ENCODE measurements at places on chromosomes 7 and 10. TPM values are rescaled to one million over a fixed set of nuclear protein-coding genes. Genes with fewer than 3 reads are reported as not detected.

DNA sequence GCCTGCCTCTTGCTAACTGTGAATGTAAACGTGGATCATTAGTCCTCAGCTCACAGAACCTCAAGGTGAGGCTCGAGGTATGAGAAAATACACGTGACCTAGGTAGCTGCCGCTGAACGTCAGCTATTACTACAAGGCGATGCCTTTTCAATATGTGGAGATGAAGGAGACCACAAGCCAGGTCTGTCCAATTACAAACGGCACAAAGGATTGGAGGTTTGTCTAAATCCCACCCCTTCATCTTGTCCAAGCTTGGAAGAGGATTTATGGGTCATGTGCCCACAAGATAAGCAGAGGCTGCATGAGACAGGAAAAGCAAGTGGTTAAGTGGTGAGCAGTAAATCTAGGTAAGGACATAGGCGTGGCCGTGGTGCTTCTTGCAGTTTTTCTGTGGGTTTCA is 3.4 kb downstream of the H2BK1 start:
- no peak for DNase-seq

TUBB8 gene
- total RNA-seq = not detected

- DNase-seq = no peak
Measured at GRCh38 chr10:49661140-49661856, 18.2 kb upstream of the C10orf53 start.

CSTF2T gene
- total RNA-seq = 19.1 TPM

GRCh38 chr10:49569031-49569631 is 30.2 kb upstream of the ERCC6 start:
- DNase-seq = no peak

- peak; percentile 53 for DNase-seq
Measured at GRCh38 chr7:94289071-94289470, 105.6 kb upstream of the COL1A2 start.

Measured in Caki2 (cell line).